ENCODE measurements at places on chromosomes 3 and 15.

DNA sequence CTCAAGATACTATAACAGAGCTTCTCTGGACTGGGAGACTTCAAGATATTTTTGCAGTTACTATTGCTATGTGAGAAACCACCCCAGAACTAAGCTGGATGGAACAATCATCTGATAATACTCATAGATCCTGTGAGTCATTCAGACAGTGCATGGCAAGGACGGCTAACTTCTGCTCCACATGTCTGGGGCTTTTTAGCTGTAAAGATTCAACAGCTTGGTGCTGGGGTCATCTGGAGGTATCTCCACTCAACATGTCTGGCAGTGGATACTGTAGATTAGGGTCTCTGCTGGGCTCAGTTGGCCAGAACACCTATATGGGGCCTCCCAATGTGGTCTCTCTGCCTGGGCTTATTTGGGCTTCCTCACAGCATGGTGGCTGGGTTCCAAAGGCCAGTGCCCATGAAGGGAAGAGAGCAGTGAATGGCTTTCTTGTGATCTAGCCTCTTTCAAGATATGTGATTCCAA, 117.3 kb upstream of the SLC7A14 start:
- H3K27ac ChIP-seq, result no peak overlapping the region
- H3K27me3 ChIP-seq, result no peaks in the 10 kb centered on the region
- no peaks in the 10 kb centered on the region for H3K36me3 ChIP-seq
- DNase-seq, result no peak
- no peaks in the 10 kb centered on the region for H3K4me1 ChIP-seq

GRCh38 chr15:49674370-49674769, 53.5 kb downstream of the DTWD1 start:
- H3K4me3 ChIP-seq, result no peak overlapping the region
- no peak overlapping the region for H3K27ac ChIP-seq
- DNase-seq, result no peak

DNA sequence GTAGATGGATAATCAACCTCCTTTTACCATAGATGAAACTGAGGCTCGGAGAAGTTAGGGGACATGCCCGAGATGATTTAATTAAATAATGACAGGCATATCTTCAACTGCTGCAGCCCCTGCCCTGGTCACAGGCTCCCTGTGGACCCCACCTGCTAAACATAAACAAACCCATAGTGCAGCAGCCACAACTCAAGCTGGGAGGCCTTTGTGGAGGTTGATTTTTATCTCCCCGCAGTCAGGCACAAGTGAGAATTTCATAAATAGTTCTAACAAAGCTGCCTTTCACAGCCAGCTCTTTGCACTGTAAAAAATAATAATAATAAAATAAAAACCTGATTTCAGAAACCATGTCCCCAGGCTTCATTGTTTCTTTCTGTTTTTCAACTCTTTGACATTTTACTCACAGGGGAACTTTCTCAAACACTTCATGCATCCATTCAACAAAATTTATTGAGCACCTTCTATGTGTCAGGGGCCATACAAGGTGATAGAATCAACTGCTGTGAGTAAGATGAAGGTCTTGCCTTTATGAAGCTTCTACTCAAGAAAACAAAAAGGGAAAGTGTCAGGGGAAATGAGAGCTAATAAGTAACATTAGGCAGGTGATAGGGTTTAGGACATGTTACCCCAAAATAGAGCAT, 393.6 kb upstream of the PROK2 start:
- H3K27ac ChIP-seq, result no peak overlapping the region
- H3K27me3 ChIP-seq, result no peaks in the 10 kb centered on the region
- H3K4me1 ChIP-seq, result peaks cover 15% of the 10 kb centered on the region
- no peak overlapping the region for H3K4me3 ChIP-seq

- no peaks in the 10 kb centered on the region for H3K4me1 ChIP-seq
- no peak overlapping the region for H3K4me3 ChIP-seq
- peaks cover 6% of the 10 kb centered on the region for H3K36me3 ChIP-seq
- H3K27ac ChIP-seq, result no peak overlapping the region
- no peak for DNase-seq
- H3K27me3 ChIP-seq, result peaks cover 3% of the 10 kb centered on the region
These were observed 393.1 kb downstream of the PLOD2 start for GRCh38 chr3:145767909-145768308.

DNA sequence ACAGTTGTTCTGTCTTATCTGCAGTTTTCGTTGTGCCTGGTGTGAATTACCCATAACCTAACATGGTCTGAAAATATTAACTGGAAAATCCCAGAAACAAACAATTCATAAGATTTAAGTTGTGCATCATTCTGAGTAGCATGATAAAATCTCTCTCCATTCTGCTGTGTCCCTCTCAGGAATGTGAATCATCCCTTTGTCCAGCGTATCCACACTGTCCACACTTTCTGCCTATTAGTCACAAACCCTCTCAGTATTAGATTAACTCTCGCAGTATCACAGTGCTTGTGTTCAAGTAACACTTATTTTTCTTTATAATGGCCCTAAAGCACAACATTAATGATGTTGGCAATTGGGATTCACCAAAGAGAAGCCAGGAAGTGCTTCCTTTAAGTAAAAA, 203.2 kb downstream of the CGGBP1 start:
- no peak overlapping the region for H3K4me3 ChIP-seq
- H3K36me3 ChIP-seq, result no peaks in the 10 kb centered on the region
- peaks cover 8% of the 10 kb centered on the region for H3K4me1 ChIP-seq
- H3K27ac ChIP-seq, result no peak overlapping the region
- no peak for DNase-seq

- no peaks in the 10 kb centered on the region for H3K36me3 ChIP-seq
- peak; percentile 62 for DNase-seq
- peak overlapping the region; percentile 99 for H3K4me3 ChIP-seq
- H3K27me3 ChIP-seq, result peaks cover 8% of the 10 kb centered on the region
These were observed 335.1 kb upstream of the THRB start for GRCh38 chr3:24829629-24830229.

GRCh38 chr15:99435113-99435695, 130.6 kb upstream of the MEF2A start:
- peaks cover 6% of the 10 kb centered on the region for H3K36me3 ChIP-seq
- no peak overlapping the region for H3K27ac ChIP-seq
- H3K27me3 ChIP-seq, result no peaks in the 10 kb centered on the region
- DNase-seq, result peak; percentile 17
- H3K4me1 ChIP-seq, result peaks cover 2% of the 10 kb centered on the region

GRCh38 chr3:105351821-105352220, 14.9 kb upstream of the ALCAM start:
- no peak for DNase-seq
- H3K4me3 ChIP-seq, result no peak overlapping the region
- peaks cover 17% of the 10 kb centered on the region for H3K4me1 ChIP-seq
- H3K27me3 ChIP-seq, result peaks cover 6% of the 10 kb centered on the region
- no peak overlapping the region for H3K27ac ChIP-seq

- peaks cover 15% of the 10 kb centered on the region for H3K4me1 ChIP-seq
- H3K27me3 ChIP-seq, result no peaks in the 10 kb centered on the region
- no peak for DNase-seq
- no peaks in the 10 kb centered on the region for H3K36me3 ChIP-seq
- no peak overlapping the region for H3K4me3 ChIP-seq
- H3K27ac ChIP-seq, result no peak overlapping the region
These were observed 76.4 kb downstream of the DHX36 start for GRCh38 chr3:154247806-154248415.

- no peaks in the 10 kb centered on the region for H3K36me3 ChIP-seq
- H3K27ac ChIP-seq, result peak overlapping the region; percentile 87
- peak; percentile 45 for DNase-seq
- peaks cover 24% of the 10 kb centered on the region for H3K4me1 ChIP-seq
- peaks cover 3% of the 10 kb centered on the region for H3K27me3 ChIP-seq
- peak overlapping the region; percentile 9 for H3K4me3 ChIP-seq
These were observed 25.6 kb downstream of the CPNE4 start for GRCh38 chr3:132009241-132009640.

DNA sequence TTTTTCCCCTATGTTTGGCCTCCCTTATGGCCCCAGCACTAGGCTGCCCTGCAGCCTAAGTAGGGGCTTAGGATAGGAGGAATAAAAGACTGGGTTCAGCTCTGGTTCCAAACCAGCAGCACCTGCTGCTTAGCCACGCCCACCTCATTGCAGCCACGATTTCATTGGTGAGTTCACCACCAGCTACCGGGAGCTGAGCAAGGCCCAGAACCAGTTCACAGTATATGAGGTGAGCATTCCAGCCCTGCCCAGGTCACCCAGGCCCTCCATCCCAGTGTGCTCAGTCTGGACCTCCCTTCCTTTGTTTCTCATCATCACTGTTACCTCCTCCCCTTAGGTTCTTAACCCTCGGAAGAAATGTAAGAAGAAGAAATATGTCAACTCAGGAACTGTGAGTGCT, 11.5 kb downstream of the CPNE9 start:
- peaks cover 2% of the 10 kb centered on the region for H3K4me1 ChIP-seq
- H3K27me3 ChIP-seq, result peaks cover 4% of the 10 kb centered on the region

DNA sequence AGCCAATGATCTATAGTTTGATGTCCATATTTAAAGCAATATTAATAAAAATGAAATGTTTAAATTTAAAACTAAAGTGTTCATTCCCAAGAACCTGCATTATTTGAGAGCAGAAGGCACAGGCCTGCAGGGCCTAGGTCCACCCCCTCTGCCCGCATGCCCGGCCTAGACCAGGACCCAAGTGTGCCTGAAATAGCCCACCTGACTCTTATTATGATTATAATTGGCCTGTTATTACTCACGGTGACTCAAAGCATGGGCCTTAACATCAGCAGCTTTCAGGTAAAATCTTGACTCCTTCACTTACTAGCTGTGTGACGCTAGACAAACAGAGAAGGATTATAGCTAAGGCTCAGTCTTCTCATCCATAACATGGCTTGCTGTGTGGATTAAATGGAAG, 128.8 kb downstream of the PLCL2 start:
- no peak for DNase-seq
- H3K36me3 ChIP-seq, result peaks cover 6% of the 10 kb centered on the region
- H3K27ac ChIP-seq, result no peak overlapping the region

- DNase-seq, result no peak
- no peaks in the 10 kb centered on the region for H3K4me1 ChIP-seq
- no peak overlapping the region for H3K4me3 ChIP-seq
These were observed 227.7 kb downstream of the ZNF621 start for GRCh38 chr3:40752492-40752891.

DNA sequence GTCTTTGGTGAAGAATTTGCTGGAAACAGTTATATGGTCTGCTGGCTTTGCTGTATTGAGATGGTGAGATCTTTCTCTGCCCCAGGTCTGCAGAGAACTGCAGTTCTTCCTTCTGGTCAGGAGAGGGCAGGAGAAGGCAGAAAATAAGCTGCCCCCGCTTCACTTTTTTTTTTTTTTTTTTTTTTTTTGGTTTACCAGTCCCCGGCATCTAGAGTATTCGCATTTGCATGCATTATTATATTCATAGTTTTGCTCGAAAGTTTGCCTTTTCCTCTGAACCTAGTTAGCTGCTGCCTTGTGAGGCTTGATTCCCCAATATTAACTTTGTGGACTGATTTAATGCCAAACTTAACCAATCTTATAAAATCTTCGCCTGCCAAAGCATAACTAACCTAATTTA, 10.6 kb upstream of the PARL start:
- peaks cover 26% of the 10 kb centered on the region for H3K4me1 ChIP-seq
- H3K4me3 ChIP-seq, result peak overlapping the region; percentile 5
- peak overlapping the region; percentile 48 for H3K27ac ChIP-seq
- DNase-seq, result no peak

- peaks cover 1% of the 10 kb centered on the region for H3K27me3 ChIP-seq
- H3K36me3 ChIP-seq, result no peaks in the 10 kb centered on the region
- H3K4me3 ChIP-seq, result no peak overlapping the region
- DNase-seq, result no peak
- no peaks in the 10 kb centered on the region for H3K4me1 ChIP-seq
These were observed 212.2 kb downstream of the LPP start for GRCh38 chr3:188365988-188366698.

DNA sequence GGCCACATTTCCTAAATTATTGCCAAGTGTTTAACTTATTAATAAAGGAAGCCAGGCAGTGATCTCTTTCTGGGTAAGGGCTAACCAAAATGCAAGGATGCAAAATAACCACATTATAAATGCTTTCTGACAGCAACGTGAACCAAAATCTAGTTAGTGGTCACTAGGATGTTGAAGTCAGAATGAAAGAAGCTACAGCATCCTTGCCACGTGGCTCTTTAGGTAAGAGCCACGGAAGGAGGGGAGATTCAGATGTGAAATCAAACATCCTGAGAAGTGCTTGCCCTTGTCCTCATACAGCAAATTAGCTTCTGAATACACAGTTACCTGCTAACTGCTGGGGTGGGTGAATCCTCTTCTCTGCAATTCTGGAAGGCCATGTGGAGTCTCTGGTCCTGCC, 246.2 kb downstream of the FEZF2 start:
- H3K4me3 ChIP-seq, result no peak overlapping the region
- H3K27me3 ChIP-seq, result no peaks in the 10 kb centered on the region
- DNase-seq, result no peak
- H3K36me3 ChIP-seq, result no peaks in the 10 kb centered on the region

GRCh38 chr15:83106994-83107840, at the start of gene TM6SF1:
TM6SF1 (plus strand) TSS chr15:83107645; CDS start chr15:83107681, 36 bp downstream.
- H3K36me3 ChIP-seq, result peaks cover 9% of the 10 kb centered on the region
- H3K27ac ChIP-seq, result peak within 1 kb of the TSS; percentile 25

GRCh38 chr3:31274326-31275024, 258.2 kb upstream of the STT3B start:
- no peak overlapping the region for H3K4me3 ChIP-seq
- no peaks in the 10 kb centered on the region for H3K27me3 ChIP-seq
- H3K4me1 ChIP-seq, result no peaks in the 10 kb centered on the region
- H3K27ac ChIP-seq, result no peak overlapping the region

DNA sequence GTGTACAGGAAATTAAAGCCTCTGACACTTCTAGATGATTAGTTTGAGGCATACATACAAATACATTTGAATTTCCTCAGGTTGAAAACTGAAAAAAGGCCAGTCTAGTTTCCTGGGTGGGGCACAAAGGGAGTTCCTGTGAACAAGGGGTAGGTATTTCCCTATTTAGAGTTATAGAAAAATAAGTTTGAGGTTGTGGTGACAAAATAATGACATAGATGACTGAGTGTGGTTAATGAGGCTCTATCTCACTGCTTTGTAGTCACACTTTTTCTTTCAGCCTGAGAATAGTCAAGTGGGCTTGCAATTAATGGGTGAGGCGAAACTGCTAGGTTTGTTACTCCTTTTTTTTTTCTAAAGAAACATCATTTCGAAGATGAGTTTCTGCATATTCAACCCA, 4.3 kb downstream of the SLCO3A1 start:
- H3K36me3 ChIP-seq, result no peaks in the 10 kb centered on the region
- H3K27me3 ChIP-seq, result peaks cover 9% of the 10 kb centered on the region
- peaks cover 48% of the 10 kb centered on the region for H3K4me1 ChIP-seq
- H3K27ac ChIP-seq, result no peak overlapping the region
- no peak overlapping the region for H3K4me3 ChIP-seq

DNA sequence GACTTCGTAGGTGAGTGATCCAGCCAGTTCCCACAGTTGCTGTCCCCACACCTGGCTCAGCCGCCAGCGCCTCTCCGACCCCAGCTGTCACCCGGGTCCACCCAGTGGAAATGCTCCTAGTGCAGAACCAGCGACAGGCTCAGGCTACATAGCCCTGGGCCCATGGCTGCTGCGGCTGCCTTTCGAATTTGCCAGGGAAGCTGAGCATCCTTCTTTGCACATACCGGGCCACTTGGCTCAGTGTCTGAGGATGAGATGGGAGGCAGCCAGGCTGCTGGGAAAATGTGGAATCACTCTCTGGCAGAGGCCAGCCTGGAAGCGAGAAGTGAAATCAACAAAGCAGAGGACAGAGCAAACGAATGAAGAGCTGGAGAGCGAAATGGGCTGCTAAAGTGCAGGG, 80.1 kb downstream of the ST8SIA2 start:
- H3K36me3 ChIP-seq, result peaks cover 6% of the 10 kb centered on the region
- H3K4me1 ChIP-seq, result no peaks in the 10 kb centered on the region
- H3K4me3 ChIP-seq, result no peak overlapping the region
- H3K27me3 ChIP-seq, result peaks cover 4% of the 10 kb centered on the region
